Stimulated activated CD8-positive, alpha-beta memory T cell treated with anti-CD3 and anti-CD28 coated beads, Interleukin-15, amount 100 ng/mL, for 4 hours (primary cell): ENCODE measurements at places on chromosomes 5 and 9.

DNA sequence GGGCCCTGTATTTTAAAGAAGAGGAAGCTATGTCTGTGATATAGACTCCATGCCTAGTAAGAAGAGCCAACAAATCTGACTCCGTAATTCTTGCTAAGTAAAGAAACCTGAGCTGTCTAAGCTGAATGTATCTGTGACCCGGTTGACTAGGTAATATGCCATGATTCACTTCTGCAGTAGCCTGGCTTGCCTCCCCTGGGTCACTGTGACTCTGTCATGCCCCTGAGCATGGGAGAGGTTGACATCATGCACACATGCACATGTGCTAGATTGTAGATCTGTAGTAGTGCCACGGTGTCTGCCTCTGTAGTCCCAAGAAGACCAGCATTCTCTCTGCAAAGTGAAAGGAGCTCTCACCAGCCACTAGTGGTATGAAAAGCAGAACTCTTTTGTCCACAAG lies 9.1 kb downstream of the SLC22A5 start:
- DNase-seq, result no peak

DNA sequence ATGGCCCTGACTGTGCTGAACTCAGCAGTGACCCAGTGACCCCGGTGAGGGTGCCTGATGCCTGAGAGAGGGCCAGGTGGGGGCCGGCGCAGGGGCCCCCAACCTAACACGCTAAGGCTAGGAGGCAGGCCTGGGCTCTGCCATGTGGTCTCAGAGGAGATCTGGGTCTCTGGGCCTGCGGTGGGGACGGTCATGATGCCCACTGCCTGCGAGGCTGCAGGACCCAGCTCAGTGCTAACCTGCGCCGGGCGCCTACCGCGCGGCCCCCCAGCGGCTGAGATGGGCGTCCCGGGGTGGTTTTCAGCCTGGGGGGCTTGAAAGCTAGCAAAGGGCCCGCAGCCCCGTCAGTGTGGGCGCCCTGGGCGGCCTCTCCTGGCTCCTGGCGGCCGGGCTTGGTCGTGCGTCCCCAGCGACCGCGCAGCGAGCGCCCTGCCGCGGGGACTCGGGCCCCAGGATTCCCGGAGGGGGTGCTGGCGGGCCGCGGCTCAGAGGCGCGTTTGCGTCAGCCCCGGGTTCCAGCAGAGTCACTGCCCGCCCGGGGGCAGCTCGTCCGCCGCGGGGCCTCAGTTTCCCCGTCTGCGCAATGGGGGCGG lies 2.5 kb downstream of the EGFL7 start:
- DNase-seq, result no peak

DNA sequence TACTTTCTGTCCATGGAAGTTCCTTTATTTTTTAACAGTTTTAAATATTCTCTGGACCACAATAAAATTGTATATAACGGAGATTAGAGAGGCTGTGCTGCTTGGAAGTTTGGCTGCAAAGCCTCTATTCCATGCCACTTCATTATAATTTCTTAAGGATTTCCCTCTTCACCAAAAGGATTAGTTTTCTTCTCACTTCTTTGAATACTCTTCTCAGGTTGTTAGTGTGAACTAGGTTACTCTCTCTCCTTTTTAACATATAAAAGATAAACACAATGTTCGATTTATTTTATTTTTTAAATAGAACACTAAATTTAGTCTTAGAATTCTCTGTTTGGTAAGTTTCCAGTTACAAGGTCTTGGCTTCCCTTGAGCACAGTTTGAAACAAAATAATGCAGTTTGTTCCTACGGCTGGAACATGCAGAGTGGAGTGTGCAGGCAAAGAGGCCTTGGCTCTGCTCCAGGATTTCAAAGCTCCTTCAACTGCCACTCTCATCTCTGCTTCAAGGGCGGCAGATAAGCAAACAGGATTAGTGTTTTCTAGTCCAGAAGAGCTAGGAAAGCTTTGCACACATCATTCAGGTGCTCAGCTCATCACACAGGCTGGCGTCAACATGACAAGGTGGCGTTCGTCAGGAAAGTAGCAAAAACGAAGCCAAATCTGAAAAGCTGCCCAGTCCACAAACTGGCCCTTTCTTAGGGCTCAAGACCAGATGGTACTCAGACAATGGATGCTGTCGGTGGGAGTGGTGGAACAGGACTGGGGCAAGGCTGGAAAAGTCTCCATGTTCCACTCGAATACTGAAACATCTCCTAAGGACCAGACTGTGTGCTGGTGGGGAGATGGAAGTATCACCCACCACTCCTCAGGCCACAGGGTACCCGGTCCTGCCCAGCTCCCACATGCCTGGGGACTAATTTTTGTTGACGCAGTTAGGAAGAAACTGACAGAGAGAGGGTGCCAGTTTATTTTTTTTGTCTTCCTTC lies 286.6 kb downstream of the CRB2 start:
- DNase-seq, result no peak

DNA sequence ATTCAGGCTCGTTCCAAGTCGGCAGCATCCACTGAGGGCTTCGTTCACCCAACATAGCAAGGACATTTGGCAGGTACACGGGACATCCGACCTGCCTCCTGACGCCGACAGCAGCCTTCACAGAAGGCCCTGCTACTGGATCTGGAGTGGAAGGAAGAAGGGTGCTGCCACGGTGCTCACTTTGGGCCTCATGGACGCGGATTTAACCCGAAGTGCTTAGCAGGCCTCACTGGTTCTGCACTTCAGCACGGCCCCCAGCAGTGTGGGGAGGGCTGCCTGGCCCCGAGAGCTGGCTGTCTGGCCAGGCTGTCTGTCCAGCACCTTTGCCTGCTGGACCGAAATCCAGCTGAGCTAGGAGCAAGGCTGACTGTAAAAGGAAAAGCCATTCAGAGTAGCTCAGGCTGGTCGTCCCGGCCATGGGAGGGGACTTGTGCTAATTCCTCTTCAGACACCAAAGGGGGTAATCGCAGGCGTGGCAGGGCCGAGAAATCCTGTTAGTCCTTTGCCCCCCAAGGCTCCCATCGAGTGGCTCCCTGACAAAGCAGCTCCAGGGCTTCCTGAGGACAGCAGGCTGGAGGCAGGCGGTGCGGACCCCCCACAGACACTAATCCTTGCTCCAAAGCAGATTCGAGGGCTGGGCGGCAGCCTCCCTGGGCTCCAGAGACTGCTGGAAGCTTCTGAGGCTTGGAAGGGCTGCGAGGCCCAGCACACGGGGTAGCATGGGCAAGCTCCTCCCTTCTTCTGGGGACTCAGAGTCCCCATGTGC lies 11.1 kb upstream of the RXRA start:
- DNase-seq, result no peak

- DNase-seq, result no peak
These were observed 143.1 kb upstream of the NR4A3 start for GRCh38 chr9:99678566-99678965.

DNA sequence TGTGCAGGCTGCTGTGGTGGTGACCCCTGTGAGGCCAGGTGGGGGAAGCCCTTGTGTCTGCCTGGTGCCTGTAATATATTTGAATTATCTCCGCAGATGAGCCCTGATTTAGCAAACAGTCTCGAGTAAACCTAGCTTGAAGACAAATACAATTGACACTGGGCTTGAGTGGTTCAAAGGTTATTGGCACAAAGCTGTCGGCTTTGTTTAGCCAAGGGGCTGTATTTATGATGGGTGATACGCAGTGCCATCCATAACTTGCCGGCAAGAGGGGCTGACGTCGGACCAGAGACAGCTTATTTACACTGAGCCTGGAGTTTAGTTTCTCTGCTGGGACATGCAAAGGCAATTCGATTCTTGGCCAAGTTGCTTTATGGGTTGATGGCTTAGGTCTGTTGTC lies 20.0 kb upstream of the PITX1 start:
- DNase-seq, result no peak

DNA sequence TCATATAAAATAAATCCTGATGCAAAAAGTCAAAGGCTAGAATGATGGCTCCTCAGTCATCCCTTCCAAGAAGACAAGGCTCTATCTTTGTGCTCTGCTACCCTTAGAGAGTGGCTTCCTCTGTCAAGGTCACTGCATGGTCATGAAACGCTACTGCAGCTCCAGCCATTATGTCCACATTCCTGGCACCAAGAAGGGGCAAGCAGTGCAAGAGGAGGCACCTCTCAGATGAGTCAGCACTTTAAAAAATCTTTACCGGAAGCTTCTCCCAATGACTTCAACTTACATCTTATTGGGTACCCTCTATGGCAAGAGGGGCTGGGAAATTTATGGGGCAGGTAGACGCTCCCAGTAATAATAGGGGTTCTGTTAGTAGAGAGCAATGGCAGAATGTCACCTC lies 129.5 kb upstream of the CPEB4 start:
- no peak for DNase-seq

DNA sequence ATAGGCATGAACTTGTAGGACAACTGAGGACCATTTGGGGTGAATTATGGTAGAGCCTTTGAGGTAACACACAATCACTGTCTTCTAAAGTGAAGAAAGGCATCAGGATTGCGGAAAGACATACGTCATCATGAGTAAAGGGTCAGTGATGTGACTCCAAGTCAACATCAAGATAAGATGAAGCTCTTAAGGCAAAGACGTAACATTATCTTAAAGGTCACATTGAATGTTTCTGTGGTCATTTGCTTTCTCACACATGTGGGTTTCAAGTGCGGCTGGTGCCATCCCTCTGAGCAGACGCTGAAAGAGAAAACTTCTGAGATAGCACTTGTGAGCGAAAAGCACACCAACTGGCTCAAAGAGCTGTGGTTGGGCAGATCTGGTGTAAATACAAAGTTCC lies 63.3 kb upstream of the GRAMD2B start:
- no peak for DNase-seq

DNA sequence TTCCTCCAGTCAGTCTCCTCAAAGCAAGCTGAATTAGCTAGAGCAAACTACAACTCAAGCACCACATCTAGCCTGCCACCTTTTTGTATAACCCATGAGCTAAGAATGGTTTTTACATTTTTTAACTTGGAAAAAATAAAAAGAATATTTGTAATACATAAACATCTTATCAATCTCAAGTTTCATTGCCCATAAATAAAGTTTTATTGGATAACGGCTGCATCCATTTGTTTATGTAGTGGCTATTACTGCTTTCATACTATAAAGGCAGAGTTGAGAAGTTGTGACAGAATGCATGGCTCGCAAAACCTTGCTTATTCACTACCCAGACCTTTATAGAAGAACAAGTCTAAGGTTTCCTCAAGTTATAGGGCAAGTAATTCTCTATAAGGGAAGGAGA lies 95.7 kb downstream of the ELAVL2 start:
- DNase-seq, result no peak

- DNase-seq, result no peak
These were observed 62.8 kb downstream of the ERBIN start for GRCh38 chr5:65989158-65989557.

DNA sequence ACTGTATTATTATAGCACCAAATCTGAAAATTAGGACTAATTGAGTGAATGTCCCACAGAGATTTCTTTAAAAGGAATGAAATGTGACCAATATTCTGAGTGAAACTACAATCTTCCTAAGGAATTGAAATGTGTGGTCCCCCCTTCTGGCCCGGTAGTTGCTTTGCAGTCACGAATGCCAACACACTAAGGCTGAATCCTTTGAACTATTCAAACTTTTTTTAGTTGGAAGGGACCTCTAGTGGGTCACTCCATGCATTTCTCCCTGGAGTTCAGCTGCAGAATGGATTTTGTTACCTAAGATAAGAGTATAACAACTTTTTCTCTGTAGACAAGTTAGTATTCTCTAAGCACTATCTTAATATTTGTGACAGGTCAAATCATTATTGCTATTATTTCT lies 2.8 kb downstream of the CDH6 start:
- no peak for DNase-seq

- DNase-seq, result no peak
These were observed 274.7 kb downstream of the ELAVL2 start for GRCh38 chr9:23551311-23551721.

GRCh38 chr5:146051678-146052077 lies 53.7 kb downstream of the PLAC8L1 start:
- no peak for DNase-seq

DNA sequence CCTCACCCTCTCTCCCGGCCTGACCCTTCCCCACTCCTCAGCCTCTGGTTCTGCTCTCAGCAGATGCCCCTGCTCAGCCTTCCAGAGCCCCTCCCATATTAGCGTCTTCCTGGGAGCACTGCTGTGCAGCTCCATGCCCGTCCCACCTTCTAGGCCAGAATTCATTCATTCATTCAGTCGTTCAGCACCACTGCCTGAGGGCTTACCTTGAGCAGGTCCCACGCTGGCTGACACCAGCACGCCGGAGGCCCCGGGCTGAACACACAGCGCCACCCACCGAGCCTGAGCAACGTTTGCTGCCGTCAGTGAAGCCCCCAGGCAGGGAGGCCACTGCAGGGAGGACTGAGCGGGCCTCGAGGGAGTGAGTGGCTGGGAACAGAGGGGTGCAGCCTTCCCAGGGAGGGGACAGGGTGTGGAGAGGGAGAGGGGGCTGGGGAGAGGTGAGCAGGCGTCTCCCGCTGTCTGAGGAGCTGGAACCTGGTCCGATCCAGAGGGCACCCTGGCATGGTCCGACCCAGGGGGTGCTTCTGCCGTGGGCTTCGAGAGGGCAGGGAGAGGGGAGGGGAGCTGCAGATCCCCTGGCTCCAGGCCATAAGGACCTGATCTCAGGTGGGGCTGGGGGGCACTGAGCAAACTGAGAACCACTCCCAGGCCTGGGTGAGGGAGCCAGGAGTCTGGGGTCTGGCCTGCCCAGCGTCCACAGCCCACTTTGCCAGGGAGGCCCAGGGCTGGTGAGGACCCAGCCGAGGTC lies 98.8 kb upstream of the RAPGEF1 start:
- no peak for DNase-seq

- DNase-seq, result no peak
These were observed 26.3 kb upstream of the CORO2A start for GRCh38 chr9:98218562-98219363.

GRCh38 chr5:116626945-116627679 lies 52.5 kb upstream of the SEMA6A start:
- no peak for DNase-seq

DNA sequence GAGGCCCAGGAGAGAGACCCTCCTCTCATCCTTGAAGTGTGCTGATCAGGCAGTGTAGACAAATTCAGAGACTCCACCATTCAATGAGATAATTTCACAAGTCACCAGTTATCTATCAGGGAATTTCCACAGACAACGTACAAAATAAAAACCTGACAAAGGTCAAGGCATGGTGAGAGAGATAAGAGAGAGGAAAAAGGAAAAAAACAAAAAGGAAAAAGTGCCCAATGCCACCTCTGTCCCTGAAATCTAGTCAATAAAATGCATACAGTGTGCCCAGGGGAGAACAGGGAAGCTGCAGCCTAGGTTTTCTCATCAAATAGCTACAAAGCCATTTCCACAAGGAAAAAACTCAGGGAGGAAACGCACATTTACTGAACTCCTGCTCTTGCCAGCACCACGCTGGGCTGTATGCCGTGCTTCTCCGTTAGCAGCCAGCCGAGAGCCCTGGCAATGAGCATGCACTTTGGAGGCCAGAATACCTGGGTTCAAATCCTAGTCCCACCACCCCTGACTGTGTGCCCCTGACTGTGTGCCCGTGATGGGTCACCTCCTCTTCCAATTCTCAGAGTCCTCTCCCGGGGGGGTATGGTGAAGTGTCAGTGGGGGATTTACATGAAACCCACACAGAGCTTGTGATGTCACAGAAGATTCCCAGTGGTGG lies 11.6 kb downstream of the WHRN start:
- DNase-seq, result no peak

DNA sequence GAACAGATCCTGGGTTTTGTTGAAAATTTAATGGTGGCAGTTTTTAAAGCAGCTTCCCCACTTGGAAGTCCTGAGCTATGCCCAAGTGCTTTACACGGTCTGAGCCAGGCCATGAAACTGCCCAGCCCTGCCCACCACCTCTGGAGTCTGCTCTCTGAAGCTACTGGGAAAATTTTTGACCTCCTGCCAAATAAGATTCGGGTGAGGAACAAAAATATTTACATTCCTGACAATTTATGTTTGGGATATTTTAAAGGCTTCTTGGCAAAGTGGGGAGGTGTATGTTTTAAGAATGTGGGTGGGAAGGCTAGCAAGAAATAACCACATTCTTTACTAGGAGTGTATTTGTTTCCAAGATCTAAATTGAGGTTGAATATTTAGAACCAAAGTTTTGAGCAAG lies 50.0 kb downstream of the HACD4 start:
- no peak for DNase-seq
